Left colon (tissue), 2 donors: ENCODE measurements at places on chromosomes 16 and 17.

- DNase-seq: peak; percentile 43
These were observed 23.4 kb upstream of the SREBF1 start for GRCh38 chr17:17859909-17860765.

DNA sequence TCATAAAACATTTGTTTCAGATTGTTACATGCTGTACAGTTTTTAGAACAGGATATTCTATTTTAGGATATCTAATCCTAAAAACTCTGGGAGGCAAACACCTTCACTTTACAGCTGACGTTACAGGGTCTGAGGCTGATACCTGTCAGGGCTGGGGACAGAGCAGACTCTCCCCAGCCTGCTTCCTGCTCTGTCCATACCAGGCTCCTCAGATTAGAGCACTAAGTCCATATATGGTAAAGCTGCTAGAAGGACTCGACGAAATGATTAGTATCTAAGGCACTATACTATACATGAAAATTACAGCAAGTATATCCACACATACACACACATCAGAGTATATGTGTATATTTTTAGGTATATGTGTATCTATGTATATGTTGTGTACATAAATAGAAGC is 125.2 kb downstream of the ZFHX3 start:
- DNase-seq: no peak

GRCh38 chr16:11676799-11677198 is 8.5 kb downstream of the SNN start:
- no peak for DNase-seq

- DNase-seq: no peak
These were observed 14.6 kb downstream of the RSL1D1 start for GRCh38 chr16:11836650-11837244.

DNA sequence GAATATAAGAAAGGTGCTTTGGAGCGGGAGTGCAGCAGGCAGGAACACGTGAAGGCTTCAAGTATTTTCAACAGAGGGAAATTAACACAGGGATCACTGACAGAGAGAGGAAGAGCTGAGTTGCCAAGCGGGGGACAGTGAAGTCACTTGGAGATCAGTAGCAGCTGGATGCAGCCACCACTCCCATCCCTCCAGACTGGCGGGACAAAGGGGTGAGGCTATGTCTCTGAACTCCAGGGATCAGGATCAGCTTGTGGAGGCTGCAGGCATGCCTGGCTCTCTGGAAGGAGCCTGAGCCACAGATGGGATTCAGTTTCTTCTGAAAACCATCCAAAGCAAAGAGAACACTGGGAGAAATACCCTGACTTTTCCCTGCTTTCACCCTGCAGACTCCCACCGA is 113.7 kb upstream of the IRX3 start:
- DNase-seq: no peak
